ENCODE measurements at places on chromosomes 4 and X.

DNA sequence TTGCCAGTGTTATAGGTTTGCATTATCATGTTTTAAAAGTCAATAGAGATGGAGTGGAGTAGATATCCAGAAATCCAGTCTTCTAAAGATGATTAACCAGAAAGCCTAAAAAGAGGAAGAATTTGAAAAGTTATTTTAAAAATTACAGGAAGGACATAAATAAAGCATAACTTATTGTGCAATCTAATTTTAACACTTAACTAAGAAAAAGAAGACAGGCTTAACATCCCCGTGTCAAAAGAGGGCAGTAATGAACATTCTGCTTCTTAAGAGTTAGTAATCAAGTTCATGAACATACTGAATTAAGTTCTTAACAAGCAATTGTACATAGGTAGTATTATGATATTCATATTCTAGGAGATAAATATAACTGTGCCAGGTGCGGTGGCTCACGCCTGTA, 39.3 kb downstream of the ELF2 start:
- DNase-seq, result no peak

DNA sequence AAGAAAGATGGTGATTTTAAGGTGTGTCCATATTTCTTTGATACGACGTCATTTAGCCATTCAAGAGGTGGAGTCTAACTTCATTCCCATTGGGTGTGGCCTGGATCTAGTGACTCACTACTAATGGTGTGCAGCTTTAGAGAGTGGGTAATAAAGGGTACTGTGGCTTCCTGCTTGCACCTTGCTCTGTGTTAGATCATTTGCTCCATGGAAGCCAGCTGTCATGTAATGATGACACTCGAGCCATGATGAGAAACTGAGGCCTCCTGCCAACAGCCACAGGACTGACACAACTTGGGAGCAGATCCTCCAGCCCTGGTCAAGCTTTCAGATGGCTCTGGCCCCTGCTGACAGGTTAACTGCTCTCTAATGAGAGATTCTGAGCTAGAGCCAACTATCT, 82.0 kb downstream of the UNC5C start:
- no peak for DNase-seq

- no peak for DNase-seq
Measured at GRCh38 chrX:57417827-57418226, 131.3 kb downstream of the FAAH2 start.

GRCh38 chrX:119406776-119407175, 7.6 kb downstream of the SLC25A43 start:
- no peak for DNase-seq

DNA sequence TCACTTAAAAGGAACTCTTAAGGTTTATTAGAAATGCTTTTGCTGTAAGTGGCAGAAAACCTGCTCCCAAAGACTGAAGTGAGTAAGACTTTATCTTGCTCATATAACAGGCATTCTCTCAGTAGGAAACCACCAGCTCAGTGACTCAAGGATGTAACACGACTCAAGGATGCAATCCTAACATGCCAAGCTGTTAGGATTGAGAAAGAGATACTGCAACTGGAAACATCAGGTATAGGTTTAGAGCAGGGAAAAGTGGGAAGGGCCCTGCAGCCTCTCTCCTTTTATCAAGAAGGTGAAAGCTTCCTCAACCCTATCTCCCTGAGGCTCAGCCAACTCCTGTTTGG, 11.9 kb upstream of the SLC9A7 start:
- no peak for DNase-seq

GRCh38 chrX:135513130-135513515, 7.3 kb upstream of the INTS6L start:
- DNase-seq, result no peak

DNA sequence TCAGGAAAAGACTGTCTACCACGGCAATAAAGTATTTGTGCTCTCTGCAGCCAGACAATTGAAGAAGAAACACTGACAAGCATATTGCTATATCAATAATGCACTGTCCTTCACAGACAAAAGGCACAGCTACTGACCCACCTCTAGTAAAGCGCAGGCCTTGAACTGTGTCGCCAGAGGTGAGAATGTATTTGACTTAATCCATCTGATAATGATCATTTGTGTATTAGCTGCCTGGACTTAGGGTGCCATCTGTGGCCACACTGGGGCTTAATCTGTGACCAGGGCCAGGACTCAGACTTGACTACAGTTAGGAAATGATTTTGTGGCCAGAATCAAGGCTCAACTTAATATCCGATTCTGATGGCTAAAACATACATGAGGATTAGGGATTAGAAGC, 260.4 kb downstream of the SMARCA1 start:
- DNase-seq, result no peak

- no peak for DNase-seq
Measured at GRCh38 chr4:101019941-101020401, 327.4 kb downstream of the PPP3CA start.

GRCh38 chr4:34649716-34650115, 1594.6 kb downstream of the ARAP2 start:
- no peak for DNase-seq

DNA sequence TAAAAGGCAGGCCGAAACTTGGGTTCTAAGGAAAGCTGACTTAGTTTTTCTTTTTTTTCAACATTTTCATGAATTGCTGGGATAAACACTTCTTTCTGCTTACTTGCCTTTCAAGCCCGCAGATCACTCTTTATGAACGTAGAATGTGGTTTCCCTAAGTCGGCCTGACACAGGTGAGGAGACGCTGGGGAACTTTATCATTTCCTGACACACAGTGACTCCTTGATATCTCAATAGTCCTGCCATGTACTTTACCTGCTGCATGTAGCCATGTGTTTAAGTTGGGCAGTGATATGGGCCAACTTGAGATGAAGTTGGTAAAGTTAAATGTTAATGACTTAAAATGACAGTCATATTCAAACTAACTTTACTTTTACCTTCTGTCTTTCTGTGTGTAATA, 26.6 kb upstream of the SNCA start:
- DNase-seq, result no peak

DNA sequence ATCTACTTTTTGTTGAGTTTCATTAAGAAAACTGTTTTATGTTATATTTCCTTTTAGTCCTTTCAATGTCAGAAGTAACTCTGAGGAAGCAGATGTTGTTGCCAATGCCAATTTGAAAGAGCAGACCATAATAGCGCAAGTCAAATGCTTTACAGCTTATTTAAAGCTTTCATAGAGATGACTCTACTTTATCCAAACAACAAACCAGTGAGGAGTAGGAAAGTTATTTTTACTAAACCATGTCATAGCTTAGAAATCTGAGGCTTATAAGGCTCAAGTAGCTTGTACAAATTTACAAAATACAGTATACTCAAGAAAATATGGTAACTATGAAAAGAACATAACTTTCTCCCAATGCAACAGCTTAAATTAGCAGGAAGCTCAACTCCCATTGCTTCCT, 40.1 kb upstream of the SPOCK3 start:
- DNase-seq, result no peak

Data from SIG-M5 (cell line).